ENCODE measurements at places on chromosomes 5 and 9. TPM values are rescaled to one million over a fixed set of nuclear protein-coding genes. Genes with fewer than 3 reads are reported as not detected.

LRRC19 gene
- polyA plus RNA-seq, result 18.1 TPM

GRCh38 chr9:893843-894420 is 52.4 kb downstream of the DMRT1 start:
- peak; percentile 39 for DNase-seq

- no peak for DNase-seq
Observed at GRCh38 chr5:180723936-180724335, 15.9 kb downstream of the OR2Y1 start.

DNA sequence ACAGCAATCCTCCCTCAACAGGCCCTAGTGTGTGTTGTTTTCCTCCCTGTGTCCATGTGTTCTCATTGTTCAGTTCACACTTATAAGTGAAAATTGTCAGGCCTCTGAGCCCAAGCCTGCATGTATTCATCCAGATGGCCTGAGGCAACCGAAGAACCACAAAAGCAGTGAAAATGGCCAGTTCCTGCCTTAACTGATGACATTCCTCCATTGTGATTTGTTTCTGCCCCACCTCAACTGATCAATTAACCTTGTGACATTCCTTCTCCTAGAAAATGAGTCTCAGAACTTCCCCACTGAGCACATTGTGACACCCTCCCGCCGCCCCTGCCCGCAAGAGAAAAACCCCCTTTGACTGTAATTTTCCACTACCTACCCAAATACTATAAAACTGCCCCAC is 17.4 kb upstream of the TRPC7 start:
- DNase-seq, result no peak

DNA sequence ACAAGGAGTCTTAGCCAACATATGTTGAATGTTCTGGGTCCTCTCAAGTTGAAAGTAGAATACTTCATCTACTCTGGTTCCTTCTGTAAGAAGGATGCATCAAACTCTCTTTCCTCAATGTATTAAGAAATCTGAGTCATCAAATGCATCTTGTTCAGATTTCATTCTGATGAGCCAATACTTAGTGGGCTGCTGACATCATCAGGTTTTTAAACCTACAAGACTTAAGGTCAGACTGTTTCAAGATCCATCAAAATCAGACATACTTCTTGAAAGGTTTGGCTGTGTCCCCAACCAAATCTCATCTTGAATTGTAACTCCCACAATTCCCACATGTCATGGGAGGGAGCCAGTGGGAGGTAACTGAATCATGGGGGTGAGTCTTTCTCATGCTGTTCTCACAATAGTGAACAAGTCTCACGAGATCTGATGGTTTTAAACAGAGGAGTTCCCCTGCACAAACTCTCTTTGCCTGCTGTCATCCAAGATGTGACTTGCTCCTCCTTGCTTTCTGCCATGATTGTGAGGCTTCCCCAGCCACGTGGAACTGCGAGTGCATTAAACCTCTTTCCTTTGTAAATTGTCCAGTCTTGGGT is 168.8 kb downstream of the RAPGEF6 start:
- no peak for DNase-seq
